ENCODE measurements at places on chromosomes 6 and 20.

- peak; percentile 67 for DNase-seq
These were observed 41.2 kb upstream of the JAG1 start for GRCh38 chr20:10715035-10715434.

- DNase-seq: no peak
These were observed 119.9 kb upstream of the SLC22A16 start for GRCh38 chr6:110596354-110596753.

DNA sequence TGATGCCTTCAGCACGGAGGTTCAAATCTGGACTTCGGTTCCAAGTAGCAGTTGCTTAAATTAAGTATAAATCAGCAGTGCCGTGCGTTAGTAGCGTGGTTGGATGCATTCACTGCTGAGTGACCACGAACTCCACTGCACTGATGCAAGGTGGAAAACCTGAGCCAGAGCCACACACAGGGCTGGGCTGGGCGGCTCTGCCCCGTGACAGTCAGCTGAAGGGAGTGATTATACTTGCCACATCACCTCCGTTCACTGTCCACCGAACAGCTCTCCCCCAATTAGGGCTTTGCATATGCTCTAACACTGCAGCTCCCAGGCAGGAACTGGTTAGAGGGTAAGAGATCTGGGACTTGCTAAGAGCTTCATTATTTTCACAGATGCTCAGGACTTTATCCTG lies 22.2 kb downstream of the PPP1R3G start:
- DNase-seq: no peak

- DNase-seq: no peak
These were observed 128.4 kb downstream of the SYCP2 start for GRCh38 chr20:59804871-59805665.

DNA sequence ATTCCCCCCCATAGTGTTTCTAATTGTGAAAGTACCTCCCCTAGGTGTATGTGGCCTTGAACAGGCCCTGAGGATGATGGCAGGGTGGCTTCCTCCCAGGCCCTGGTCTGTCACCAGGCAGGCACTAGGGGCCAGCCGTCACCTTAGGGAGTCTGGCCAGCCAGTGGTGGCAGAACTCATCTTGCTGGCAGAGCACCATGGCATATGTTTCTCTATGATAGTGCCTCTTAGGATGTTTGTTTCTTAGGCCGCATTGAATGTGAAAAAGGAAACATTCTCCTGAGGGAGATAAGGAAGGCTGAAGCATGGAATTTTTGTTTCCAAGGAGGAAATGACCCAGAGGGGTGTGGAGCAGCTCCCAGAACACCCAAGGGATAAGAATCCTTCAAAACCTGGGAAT lies 45.2 kb upstream of the KLHL31 start:
- peak; percentile 78 for DNase-seq

DNA sequence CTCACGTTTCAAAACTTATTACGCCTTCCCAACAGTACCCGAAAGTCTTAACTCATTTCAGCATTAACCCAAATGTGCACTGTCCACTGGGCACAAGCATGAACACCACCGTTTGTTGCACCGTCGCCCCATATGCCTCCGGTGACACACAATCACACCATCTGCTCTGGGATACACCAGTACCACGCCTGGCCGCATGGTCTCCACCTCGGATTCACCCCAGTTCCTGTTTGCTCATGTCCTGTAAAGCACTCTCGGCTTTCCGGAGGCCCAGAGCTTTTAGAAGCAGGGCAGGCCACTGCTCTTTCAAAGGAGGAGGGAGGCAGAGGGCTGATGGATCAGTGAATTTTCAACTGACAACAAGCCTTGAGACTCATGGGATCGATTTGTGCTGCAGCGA lies 1570.0 kb upstream of the DEFB115 start:
- DNase-seq: no peak

DNA sequence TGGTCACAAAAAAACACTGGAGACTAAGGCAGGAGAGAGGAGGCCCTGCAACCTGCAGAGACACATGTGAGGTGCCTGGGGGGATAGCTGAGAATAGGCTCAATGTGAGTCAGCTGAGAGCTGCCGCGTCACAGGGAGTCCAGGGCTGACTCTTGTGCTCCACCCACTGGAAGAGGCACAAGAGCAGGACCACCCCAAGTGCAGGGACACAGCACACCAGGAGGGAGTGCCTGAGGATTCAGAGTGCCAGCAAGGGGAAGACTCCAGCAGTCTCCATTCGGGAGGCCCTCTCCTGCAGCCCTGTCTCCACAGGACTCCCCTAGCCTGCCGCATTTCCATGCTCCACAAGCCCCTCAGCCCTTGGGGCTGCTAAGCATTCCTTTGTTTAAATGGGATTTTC lies 105.5 kb downstream of the HUS1B start:
- no peak for DNase-seq

DNA sequence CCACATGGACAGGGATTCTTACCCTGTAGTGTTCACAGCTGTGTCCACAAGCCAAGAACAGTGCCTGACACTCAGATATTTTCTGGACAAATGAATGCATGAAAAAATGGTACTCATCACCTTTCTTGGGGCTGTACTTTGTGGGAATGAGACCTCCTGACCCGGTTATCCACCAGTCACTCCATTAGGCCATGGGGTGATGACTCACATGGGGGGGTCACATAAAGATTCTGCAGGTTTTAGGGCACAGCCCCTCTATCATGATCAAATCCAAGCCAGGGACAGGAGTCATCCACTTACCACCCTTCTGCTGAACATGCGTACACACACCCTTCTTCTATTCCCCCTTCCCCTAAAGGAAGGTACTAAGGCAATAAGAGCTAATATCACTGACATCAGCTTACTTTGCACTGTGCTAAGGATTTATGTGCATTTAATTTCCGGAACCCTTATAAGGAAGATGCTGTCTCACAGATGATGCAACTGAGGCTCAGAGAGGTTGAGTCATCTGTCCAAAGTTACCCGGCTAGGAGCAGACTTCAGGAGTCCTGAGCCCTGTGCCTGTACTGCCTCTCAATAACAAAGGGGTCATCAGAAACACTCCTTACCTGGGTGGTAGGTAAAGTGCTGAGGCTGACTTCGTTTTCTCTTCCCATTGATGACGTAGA lies 107.8 kb downstream of the NFATC2 start:
- DNase-seq: no peak

- DNase-seq: no peak
These were observed 335.1 kb downstream of the PREX1 start for GRCh38 chr20:48492715-48493070.

DNA sequence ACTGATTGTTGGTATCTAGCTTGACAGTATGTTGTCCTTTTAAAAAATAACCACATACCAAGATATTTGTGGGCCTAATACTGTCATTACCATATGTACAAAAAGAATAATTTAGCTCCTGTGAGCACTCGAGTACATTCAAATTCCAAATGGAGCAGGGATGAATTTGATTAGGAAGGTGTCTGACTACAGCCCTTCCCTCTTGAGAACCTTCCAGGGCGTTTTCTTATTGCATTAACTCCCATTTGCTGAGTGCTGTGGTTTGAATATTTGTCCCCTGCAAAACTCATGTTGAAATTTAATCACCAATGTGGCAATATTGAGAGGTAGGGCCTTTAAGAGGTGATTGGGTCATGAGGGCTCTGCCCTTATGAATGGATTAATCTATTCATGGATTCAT lies 76.9 kb upstream of the RALY start:
- no peak for DNase-seq

DNA sequence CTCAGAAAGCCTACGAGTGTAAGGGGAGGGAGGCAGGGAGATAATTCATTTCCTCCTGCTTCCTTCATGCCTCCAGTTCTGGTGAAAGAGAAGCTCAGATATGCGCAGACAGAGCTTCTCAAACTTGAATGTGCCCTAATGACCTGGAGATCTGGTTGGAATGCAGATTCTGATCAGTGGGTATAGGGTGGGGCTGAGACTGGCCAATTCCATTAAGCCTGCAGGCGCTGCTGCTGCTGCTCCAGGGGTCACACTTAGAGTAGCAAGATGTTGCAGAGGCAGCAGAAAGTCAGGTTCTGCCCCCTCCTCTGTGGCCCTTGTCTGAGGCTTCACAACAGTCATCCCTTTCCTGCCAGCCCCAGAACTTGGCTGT lies 161.0 kb downstream of the DHX35 start:
- no peak for DNase-seq

DNA sequence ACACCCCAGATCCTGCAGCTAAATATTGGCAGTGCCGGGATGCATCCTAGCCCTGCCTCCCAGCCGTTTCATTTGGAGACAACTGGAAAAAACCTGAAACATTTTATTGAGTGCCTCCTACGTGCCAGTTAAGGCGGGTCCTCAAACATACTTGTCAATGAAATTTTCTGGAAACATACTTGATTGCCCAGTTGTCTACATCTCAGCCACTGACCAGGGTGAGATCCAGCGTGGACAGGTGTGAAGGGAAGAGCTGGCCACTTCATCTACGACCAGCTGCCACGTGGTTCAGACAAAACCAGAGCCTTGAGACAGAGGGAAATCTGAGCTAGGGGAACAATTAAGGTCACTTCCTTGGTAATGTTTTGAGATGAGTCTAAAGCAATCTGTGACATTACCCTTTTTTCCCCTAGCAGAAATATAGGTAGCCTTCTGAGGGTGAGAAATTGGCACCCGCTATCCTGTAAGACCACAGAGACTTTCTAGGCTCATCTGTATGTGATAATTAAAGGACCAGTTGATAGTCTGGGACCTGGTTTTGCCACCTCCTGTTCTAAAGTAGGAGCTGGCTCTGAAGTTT lies 116.3 kb upstream of the MTHFD1L start:
- DNase-seq: no peak
